ENCODE measurements at places on chromosomes 4 and X.

- DNase-seq = no peak
These were observed 224.4 kb downstream of the CLCN4 start for GRCh38 chrX:10381193-10381592.

GRCh38 chr4:19557161-19557560, 694.5 kb upstream of the SLIT2 start:
- DNase-seq = peak; percentile 23

- no peak for DNase-seq
These were observed 23.9 kb upstream of the ANOS1 start for GRCh38 chrX:8755813-8756212.

- no peak for DNase-seq
These were observed 77.1 kb upstream of the IGFBP7 start for GRCh38 chr4:57187246-57187645.

GRCh38 chr4:33296876-33297455, 2576.8 kb downstream of the PCDH7 start:
- no peak for DNase-seq

DNA sequence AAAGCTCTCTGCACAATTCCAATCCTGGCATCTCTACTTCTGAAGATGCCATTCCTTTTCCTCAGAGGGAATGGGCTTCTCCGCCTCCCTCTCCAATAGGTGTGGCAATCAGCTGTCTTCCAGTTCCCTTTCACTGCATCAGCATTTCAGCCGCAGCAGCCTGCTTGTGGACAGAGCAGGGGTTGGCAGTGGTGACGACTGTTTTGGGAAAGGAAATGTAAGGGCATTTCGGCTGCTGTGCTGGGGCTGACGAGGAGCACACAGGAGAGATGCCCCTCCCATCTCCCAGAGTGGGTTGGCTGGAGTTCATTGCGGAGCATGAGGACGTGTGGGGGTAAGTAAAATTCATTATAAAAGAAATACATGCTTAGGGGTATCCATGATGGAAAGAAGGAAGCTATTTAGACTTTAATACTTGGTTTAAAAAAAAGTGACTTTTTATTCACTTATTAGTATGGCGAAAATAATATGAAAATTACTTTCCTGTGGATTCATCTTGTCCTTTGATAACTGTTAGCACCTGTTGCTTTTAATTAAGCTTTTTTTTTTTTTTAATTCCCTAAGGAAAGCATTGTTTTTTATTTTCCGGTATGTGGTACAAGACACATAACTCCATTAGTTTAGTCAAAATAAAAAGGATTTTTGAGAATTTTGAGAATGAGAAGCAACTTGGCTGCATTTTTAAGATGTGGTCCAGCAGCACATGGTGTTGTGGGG, at the start of gene LIMCH1:
Gene LIMCH1 (plus strand): TSS at position 141 of the 717 bp plus-strand sequence. CDS start 67,839 bp downstream, outside the sequence.
- DNase-seq = no peak

- no peak for DNase-seq
These were observed 202.2 kb downstream of the TRIML1 start for GRCh38 chr4:188341428-188341827.

DNA sequence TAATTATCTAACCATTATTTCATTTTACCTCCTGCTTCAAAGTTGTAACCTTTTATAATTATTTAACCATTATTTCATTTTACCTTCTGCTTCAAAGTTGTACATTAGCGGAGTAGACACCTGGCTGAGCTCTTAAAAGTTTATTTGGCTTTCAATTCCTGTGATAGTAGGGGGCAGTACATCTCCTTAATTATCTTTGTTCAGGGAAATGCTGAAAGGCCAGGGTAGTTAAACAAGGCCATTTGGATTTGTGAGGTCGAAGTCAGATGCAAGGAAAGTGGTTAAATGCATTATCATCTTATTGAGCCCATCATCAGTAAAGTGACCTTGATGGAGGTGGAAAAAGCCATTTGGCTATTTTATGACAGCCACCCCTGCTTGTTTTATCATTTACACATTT, 210.6 kb downstream of the TENM3 start:
- DNase-seq = no peak

DNA sequence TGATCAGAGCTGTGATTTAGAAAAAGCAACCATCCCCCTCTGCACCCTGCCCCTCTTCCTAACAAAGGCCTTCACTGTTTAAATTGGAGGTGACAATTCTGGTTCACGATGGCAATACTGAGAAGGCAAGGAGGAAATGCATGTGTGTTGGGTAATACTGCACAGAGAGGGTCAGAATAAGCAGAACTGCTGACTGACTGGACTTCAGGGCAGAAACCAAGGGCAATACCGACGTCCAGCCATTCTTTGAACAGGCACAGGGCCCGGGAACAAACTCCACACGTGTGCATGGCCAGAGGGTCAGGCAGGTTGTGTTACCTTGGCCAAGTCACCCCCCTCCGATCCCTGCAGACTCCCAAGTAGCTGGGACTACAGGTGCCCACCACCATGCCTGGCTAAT, 6.0 kb downstream of the ACSL1 start:
- no peak for DNase-seq

DNA sequence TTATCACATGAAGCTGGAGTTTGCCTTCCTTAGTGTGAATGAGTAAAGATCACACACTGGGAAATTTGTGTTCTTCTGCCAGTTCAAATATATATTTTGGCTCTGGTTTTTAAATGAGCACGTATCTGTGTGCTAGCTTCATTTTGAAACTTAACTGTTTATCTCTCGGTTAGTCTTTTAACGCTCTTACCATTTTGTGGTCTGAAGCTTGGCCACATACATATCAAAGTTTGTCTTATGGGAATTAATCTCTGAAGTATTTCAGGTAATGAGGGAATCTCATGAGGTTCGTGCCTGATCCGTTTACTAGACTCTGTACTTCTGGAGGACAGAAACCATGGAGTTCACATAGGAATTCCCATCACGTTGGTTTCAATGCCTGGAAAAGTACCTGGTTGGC, 13.8 kb downstream of the ATP10D start:
- DNase-seq = no peak

- DNase-seq = no peak
These were observed 189.1 kb upstream of the RBPJ start for GRCh38 chr4:26131711-26132110.

- DNase-seq = no peak
These were observed 255.0 kb downstream of the MAGEB5 start for GRCh38 chrX:26470941-26471340.

DNA sequence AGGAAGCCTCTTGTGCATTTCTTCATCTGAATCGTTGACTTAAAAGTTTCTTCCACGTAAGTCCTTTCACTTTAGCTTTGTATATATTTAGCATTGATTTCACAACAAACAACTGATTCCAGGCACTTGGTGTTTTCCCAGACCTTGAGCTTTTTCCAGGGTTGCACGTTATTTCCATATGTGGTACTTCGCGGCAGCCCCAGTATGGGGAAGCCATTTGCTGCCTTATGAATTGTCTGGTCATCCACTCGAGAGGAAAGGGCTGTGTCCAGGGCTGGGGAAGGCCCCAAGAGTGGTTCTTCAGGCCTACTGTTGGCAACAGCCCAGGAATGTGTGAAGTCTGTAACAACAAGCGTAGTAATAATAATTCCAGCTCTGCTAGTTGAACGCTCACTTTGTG, 2.8 kb upstream of the TLR8 start:
- DNase-seq = no peak

DNA sequence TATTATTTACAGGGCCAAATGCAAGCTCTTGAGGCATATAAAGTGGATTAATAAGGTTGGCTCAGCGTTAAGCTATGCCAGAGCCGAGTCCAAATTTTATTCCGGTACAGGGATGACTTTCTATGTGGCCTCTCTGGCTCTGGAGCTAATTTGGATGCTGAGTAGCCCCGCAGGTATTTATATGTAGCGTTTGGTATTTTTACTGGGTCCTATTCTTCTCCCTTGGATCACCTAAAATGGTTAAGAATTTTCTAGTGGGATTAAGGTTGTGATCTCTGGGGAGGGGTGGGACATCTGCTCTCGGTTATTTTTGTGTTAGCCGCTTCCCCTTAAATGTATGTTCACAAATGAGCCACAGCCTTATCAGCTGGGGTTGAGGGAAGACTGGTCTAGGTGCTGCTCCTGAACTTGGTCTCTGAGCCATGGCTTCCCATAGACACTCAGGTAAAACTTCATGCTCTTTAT, 49.4 kb downstream of the FHL1 start:
- DNase-seq = no peak

DNA sequence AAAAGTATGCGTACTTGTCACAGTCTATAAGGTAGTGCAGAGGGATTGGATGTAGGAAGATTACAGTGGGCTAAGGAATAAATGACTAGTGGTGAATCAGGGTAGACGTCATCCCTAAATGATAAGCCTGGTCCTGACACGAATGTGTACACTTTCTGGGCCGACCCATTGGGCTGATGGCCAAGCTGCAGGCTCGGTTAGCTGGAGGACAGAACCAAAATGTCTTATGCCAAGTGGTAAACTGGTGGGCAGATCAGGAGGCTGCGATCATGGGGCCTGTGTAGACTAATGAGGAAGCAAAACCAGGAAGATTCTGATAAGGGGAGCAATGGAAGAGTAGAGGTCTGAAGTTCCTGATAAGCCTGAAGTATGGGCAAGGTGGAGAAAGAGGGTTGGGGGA, 272.8 kb upstream of the GATB start:
- no peak for DNase-seq

DNA sequence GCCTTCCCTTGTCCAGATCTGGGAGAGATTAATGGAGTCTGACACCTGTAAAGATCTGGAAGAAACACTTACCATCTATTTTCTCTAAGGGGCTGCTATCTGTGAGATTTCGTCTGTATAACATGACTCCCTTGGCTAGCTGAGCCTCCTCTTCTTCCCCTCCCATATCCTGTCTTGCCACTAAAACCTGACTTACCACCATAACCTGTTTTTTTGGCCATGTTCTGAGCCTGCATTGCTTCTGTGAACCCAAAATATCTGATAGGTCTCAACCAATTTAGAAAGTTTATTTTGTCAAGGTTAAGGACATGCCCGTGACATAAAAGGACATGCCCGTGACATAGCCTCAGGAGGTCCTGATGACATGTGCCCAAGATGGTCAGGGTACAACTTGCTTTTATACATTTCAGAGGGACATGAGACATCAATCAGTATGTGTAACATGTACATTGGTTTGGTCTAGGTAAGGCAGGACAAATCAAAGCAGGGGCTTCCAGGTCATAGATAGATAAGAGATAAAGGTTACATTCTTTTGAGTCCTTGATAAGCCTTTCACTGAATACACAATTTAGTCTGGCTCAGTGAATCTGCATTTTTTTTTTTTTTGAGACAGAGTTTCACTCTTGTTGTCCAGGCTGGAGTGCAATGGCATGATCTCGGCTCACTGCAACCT, 11.4 kb downstream of the MGST2 start:
- DNase-seq = no peak

GRCh38 chr4:17218786-17219185, 293.1 kb downstream of the QDPR start:
- DNase-seq = no peak

DNA sequence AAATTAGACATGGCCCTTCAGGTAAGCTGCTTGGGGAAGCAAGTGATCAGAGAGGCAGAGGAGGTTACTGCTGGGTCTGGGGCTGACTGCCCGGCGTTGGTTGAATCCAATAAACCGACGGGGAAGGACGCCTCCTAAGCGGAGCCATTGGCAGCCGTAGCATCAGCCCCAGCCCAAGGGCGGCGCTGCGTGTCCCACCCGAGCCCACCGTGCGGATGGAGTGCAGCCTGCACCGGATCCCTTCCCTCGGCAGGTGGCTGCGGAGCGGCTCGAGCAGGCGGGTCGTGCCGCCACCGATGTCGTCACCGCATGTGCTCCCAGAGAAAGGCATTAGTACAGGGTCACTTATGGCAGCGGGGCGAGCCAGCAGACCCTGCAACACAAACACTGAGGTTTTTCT, 82.1 kb downstream of the ALPK1 start:
- DNase-seq = no peak

- DNase-seq = peak; percentile 77
These were observed 34.0 kb upstream of the GYPA start for GRCh38 chr4:144174401-144175067.

GRCh38 chr4:138409670-138410069, 167.5 kb upstream of the SLC7A11 start:
- no peak for DNase-seq

DNA sequence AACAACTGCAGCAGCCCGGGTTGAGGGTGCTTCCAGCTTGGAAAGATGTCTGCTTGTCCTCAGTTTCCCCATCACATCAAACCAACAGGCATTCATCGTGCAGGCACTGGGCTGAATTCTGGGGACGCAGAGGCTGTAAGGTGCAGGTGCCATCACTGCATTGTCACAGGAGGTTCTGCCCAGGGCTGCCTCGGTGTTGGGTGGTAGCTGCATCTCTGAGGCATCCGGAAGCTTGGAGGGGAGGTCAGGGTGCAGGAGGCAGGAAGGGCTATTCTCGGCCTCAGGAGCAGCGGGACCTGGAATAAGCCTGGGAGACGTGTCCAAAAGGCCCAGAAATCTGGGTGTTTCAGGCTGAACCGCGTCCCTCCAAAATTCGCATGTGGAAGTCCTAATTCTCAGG, 134.6 kb downstream of the HMX1 start:
- DNase-seq = no peak

GRCh38 chrX:119690921-119691716, 1.8 kb downstream of the SEPTIN6 start:
- no peak for DNase-seq

DNA sequence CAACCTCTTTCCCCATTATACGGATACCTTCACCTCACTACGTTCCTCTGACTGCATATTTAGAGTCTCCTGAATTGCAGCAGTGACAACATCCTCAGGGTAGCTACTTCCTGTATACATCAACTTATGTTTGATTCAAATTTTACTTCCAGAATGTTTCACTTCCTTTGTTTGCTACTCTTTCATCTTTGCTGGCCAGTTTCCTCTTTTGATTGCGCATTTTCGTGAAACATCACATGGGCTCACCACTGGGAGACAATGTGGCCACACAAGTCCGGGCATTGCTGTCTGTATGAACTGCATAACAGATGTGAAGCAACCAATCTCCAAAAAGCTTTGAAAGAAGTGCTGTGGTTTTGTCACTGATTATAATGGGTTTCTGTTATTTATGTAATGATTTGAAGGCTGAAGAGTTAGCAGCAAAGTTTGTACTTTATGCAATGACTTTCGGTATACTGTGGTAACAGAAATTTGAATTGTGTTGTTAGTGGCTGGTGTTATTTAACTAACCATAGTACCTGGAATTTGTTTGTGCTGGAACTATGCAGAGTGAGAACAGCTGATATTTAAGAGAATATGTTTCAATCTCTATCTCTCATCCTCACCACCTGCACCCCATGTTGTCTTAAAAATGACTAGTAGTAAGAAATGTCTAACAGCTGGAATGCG, 7.4 kb downstream of the SNCA start:
- peak; percentile 4 for DNase-seq

- no peak for DNase-seq
These were observed 197.4 kb downstream of the MAML3 start for GRCh38 chr4:139956507-139957017.

GRCh38 chrX:19753368-19753767, 134.0 kb downstream of the SH3KBP1 start:
- no peak for DNase-seq

- DNase-seq = no peak
These were observed 198.8 kb downstream of the RAB28 start for GRCh38 chr4:13285336-13285735.

DNA sequence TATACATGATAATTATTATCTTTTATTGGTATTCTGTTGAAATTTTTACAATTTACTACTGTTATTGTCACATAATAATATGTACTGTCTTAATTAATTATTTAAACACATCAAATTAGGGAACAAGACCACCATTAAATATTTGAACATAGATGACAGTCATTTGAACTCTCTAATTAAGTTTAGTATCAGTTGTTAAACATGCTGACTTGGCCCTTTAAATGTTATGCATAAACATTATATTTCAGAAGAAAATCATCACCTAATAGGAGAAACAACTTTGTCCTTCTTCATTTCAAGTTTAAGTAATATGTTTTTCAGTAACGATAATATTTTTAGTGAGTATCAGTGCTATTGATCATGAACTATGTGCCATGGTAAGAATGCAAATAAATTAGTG, 623.5 kb upstream of the GNPDA2 start:
- DNase-seq = peak; percentile 1

All from astrocyte of the spinal cord (primary cell).